ENCODE measurements at places on chromosomes 1 and 21.

GRCh38 chr1:20059847-20060246 is 10.1 kb upstream of the PLA2G5 start:
- DNase-seq = no peak

DNA sequence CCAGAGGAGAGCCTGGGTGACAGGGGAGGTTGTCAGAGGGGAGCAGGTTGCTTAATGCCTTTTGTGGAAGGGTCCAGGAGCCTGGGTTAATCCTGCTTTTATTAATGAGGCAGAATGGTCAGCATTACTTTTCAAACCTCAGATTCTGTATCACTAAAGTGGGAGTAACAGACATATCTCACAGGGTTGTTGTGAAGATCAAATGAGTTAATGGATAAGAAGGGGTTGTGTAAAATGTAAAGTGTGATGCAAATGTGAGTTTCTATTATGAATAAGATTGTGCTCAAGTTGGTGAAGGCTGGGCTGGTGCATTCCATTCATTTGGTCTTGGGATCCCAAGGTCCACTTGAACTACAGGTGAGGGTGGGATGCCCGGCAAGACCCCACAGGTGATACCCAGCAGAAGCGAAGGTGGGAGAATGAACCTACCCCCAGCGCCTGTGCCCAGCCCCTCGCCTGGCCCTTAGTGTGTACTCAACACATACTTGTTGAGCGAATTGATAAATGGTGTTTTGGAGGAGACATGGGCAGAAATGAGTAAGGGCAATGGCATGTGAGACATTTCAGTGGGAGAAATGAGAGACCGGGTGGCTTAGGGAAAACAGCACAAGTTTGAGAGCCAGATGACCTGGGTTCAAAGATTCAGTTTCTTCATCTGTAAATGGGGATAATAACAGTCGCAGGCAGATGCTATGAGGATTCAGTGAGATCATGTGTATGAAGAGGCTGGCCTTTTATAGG is 6.2 kb downstream of the SLC26A9 start:
- no peak for DNase-seq

DNA sequence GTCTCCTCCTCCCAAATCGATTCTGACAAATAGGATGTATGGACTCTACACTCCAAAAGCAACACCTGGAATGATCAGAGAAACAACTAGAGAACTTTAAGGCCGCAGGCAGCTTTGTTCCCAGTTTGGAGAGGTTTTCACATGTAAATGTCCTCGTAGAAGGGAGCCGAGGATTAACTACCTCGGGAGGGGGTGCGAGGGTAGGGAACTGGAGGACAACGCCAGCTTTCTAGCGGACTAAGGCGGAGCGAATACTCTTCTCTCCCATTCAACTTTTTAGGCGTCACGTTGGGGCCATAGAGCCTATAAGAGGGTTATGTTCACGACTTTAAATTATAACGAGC is 1.2 kb downstream of the SCAF4 start:
- DNase-seq = no peak

DNA sequence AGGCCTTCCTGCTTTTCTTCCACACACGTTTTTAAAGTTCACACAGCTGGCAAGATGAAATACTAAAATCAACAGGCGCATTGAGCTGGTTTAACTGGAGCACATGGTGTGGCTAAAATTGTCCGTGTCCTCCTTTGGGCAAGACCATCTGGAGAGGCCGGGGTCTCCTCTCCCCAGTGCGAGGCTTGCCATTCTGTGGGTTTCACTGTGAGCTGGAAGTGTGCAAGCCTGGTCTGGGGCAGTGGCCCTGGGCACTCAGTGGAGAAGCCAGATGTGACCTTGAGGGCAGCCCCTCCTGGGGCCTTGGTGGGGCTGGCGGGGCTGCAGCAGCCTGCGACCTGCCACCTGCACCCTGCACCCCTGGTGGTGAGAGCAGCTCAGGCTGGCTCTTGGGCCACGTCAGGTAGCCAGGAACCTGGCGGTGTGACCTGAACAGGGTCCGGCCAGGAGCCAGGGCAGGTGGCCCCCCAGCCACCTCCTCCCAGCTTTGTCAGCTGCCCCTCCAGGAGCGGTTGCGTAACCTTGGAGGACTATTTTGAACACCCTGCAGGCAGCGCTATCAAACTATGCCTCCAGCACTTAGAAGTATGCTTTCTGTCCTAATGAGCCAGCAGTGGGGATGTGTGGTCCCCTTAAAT is 52.4 kb downstream of the SLC37A1 start:
- no peak for DNase-seq

DNA sequence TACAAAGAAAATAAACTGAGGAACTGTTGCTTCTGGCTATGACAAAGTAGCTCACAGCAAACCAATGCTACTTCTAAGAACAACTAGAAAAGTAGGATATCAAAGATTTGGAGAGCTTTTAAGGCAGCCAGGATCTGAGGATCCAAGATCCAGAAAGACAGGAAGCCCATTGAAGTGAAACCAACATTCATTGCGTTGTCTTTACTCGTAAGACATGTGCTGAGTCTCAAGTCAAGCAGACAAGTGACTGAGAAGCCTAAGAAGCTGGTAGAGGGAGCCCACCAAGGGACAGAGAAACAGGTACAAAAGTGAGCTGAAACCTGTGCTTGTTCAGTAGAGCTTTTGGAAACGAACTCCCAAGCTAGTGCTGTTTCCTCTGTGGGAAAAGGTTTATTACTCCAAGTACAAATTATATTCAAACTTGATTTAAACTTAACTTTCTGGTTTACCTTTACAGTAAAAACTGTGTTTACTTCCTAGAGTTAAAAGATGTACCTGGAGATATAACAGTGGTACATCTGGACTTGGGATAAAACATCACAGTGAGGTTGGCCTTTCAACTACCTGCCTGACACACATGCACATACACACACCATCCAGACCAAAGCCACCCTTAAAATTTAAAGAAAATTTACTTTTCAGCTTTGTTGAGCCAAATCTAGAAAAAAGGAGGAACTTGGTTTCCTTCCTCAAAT is 41.2 kb downstream of the NME7 start:
- DNase-seq = no peak

DNA sequence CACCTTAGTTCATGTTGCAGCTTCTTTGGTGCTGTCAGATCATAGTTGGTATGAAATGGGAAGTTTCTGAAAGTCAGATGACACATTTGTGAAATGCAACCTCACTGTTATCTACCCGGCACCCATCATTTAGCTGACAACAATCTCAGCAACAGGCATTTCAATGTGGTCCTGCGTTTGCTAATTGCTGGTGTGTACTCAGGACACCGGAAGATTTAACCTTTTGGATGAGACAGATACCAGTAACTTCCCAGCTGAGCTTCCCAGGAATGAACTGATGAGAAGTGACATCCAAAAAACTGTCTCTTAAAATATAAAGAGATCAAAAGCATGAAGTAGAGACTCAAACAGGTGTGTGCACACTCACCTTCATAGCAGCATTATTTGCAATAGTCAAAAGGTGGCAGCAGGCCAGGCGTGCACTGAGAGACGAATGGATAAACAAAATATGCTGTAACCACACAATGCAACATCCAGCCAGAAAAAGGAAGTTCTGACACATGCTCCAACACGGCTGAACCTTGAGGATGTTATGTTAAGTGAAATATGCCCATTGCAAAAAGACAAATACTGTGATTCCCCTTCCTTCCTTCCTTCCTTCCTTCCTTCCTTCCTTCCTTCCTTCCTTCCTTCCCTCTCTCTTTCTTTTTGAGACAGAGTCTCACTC is 7.9 kb upstream of the CLDN14 start:
- DNase-seq = no peak

- DNase-seq = no peak
These were observed 170.9 kb upstream of the USP25 start for GRCh38 chr21:15558884-15559283.

- no peak for DNase-seq
These were observed 129.4 kb downstream of the ZC3H11B start for GRCh38 chr1:219483530-219483929.

- DNase-seq = no peak
These were observed 1.1 kb upstream of the MRPL24 start for GRCh38 chr1:156742017-156742416.

GRCh38 chr1:42529724-42530181 is 66.7 kb downstream of the CCDC30 start:
- DNase-seq = peak; percentile 0

DNA sequence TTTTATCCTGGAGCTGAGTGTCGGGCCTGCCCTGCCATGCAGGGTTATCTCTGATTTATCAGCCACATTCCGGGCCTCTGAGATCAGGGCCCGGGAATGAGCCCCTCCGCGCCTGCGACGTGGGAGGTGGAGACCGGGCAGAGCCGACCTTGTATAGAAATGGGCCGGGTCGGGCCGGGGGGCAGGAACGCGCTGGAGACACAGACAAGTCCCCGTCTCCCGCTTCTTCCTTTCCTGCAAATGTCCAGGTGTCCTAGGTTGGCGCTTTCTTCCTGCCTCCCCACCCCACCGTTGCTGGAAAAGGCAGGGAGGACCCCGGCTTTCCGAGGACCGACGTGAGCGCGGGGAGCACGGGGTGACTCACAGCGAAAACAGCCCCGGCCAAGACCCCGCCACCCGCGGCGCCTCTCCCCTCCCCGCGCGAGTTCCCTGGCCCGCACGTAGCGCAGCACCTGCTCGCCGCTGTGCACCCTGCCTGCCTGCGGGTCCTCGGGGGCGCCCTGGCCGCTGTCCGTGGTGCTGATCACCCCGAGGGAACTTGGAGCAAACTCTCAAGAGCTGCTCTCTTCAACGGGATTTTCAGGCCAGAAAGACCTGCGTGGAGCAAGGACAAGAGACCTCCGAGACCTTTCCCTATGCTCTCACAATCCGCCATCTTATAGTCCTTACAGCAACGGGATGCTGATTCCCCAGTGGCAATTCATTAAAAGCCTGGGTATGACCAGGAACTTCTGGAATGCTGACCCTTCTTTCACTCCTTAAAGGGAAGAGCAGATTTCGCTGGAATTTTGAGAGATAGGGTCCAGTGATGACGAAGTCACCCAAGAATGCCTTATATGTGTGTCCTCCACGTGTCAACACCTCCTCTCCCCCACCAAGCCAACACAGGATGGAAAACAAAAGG is 475 bp upstream of the NPPB start:
- DNase-seq = peak; percentile 26

GRCh38 chr1:15351310-15351709 is 58.4 kb upstream of the EFHD2 start:
- no peak for DNase-seq

GRCh38 chr1:84997667-84998600 is 1.0 kb upstream of the MCOLN2 start:
- no peak for DNase-seq

GRCh38 chr1:151056149-151056548 is 3.3 kb downstream of the CDC42SE1 start:
- DNase-seq = no peak

DNA sequence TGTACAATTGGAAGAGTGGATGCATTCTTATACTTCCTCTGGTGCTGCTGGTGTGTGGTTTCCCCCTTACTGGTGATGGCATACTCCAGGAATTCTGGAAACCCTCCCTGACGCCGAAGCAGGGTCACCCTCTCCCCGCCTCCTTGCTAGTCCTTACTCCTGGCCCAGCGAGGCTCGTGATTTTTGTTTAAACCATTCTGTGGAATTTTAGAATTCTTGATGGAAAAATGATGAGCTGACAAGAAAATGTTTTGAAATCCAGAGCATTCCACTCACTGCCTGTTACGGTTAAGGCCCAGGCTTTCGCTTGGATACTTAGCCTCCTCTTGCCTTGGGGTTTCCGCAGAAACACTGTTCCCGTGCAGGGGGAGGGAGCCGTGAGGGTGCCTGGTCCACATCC is 41.1 kb downstream of the IL6R start:
- no peak for DNase-seq

DNA sequence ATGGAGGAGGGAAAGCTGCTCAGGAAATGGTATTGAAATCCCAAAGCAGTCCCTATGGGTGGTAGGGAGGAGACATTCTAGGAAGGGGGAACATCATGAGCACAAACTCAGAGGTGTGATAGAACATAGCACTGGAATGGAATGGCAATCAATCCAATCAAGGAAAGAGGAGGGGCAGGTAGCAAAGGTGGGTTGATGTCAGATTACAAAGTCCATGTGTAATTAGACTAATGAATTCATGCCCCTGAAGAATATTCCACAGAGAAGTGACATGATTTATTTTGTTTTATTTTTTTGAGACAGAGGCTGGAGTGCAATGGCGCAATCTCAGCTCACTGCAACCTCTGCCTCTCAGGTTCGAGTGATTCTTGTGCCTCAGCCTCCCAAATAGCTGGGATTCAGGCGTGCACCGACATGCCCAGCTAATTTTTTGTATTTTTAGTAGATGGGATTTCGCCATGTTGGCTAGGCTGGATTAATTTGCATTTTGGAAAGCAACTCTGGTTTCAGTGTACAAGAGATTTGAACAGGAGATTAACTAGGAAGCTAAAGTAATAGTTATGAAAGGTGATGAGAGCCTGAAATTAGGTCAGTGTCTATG is 36.1 kb downstream of the DEGS1 start:
- no peak for DNase-seq

DNA sequence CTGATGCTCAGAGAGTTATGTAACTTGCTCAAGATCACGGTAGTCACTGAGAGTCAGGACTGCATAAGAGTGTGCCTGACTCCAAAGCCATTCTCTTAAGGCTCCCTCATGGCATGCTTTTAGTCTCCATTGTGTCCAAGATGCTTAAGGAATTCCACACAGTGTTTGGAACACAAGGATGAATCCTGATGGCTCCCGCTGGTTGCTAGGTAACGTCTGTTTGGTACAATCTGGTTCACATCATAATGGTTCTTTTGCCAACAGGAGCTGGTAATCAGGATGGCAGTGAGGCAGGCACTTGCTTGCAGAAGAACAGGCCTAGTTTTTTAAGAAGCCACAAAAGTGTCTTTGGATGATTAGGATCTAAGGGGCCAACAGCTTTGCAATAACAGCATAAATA is 436.5 kb upstream of the DAB1 start:
- no peak for DNase-seq

GRCh38 chr1:229479660-229480399 is 28.3 kb downstream of the NUP133 start:
- DNase-seq = no peak

DNA sequence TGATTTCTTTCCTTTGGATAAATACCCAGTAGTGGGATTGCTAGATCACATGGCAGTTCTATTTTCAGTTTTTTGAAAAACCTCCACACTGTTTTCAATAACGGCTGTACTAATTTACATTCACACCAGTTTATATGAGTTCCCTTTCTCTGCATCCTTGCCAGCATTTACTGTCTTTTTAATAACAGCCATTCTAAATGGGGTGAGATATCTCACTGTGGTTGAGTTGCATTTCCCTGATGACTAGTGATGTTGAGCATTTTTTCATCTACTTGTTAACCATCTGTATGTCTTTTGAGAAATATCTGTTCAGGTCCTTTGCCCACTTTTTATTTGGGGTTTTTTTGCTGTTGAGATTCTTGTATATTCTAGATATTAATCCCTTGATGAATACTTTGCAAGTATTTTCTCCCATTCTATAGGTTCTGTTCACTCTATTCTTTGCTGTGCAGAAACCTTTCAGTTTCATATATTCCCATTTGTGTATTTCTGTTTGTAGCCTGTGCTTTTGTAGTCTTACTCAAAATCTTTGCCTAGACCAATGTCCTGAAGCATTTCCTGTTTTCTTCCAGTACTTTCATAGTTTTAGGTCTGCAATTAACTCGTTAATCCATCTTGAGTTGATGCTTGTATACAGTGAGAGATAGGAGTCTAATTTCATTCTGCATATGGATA is 7.3 kb downstream of the HENMT1 start:
- no peak for DNase-seq

- DNase-seq = no peak
These were observed 228.8 kb downstream of the DISC1 start for GRCh38 chr1:231855361-231855760.

Data from stimulated activated CD8-positive, alpha-beta memory T cell treated with anti-CD3 and anti-CD28 coated beads, Interleukin-7, amount 100 ng/mL, for 4 hours (primary cell).